Epithelial cell of proximal tubule (primary cell): ENCODE measurements at places on chromosomes 1 and 21. TPM values are rescaled to one million over a fixed set of nuclear protein-coding genes. Genes with fewer than 3 reads are reported as not detected.

The GJA5 gene
- total RNA-seq: 1.2 and 2.7 TPM in 2 replicates

The DNASE2B gene
- not detected in 2 replicates for total RNA-seq

The PLA2G2C gene
- not detected in 2 replicates for total RNA-seq

The MEF2D gene
- 10.6 and 10.7 TPM in 2 replicates for total RNA-seq

The PLCH2 gene
- total RNA-seq: 0.07 and 0.12 TPM in 2 replicates

The GBP3 gene
- total RNA-seq: 33.6 and 35.2 TPM in 2 replicates

The PTPN22 gene
- 0.07 TPM in 1 of 2 replicates, not detected in the other for total RNA-seq

The KCNJ9 gene
- total RNA-seq: not detected in 2 replicates

The KIF26B gene
- total RNA-seq: 2.8 and 2.9 TPM in 2 replicates

The ITLN2 gene
- not detected in 2 replicates for total RNA-seq

The TAGLN2 gene
- 584 and 1,256 TPM in 2 replicates for total RNA-seq

GRCh38 chr1:67815303-67816094 lies 17.8 kb downstream of the GNG12 start:
- no peak for DNase-seq

GRCh38 chr1:88780485-88780884 lies 96.4 kb downstream of the PKN2 start:
- no peak for DNase-seq

DNA sequence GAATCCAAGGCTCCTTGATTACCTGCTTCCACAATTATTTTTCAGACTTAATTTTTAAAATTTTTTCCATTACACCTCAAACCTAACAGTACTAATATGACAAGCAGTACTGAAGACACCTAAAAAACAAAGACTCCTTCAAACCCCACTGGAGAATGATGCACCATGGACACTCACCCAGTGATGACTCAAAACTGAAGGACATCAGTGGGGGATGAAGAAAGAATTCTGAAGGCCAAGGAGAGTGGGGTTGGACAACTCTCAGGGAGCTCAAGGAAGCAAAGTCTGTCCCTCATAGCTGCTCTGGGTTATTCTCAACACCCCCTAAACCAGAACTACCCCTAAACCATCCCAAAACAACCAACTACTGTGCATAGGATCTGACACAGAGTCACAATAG lies 2.4 kb upstream of the ARHGAP29 start:
- DNase-seq: no peak

GRCh38 chr1:33321178-33321577 lies 280 bp upstream of the A3GALT2 start:
- no peak for DNase-seq

DNA sequence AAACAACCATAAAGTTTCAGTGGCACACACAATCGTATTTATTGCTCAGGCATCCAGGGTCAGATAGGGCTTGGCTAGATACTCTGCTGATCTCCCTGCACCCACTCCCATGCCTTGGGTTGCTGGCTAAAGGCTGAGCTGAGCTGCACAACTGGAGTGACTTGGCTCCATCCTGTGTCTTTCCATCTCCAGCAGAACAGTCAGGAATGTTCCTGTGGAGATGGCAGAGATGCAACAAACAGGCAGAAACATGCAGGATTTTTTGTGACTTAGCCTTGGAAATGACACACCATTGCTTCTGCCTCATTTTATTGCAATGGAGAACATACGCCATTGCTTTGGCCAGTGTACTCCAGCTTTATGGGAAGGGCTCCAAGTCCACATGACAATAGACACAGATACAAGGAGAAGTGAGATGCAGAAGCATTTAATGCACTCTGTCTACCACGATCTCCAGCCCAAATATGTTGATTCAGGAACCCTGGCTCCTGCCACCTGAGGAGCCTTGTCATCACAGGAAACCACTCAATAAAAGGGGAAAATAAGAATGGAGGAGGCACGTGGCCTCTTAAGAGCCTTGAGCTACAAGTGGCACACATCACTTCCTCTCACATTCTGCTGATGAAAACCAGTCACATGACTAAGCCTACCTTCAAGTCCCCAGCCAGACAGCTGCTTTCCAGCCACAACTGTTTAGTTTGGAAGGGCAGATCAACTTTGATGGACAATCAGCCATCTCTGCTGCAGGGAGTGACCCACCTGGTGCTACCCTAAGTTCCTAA lies 10.1 kb upstream of the GUCA2B start:
- no peak for DNase-seq

- no peak for DNase-seq
Measured at GRCh38 chr1:226576601-226577000, 28.0 kb downstream of the STUM start.

GRCh38 chr1:154199563-154199879 lies 6.6 kb downstream of the CFAP141 start:
- no peak for DNase-seq

DNA sequence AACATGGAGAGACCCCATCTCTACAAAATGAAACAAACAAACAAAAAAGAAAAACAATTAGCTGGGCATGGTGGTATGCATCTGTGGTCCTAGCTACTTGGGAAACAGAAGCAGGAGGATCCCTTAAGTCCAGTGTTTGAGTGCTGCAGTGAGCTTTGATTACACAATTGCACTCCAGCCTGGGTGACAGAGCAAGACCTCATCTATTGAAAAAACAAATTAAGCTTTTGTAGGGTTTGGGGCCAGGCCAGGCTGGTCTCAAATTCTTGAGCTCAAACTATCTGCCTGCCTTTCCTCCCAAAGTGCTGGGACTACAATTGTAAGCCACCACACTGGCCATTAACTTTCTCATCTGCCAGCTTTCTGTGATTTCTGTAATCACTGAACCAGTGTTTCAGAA lies 27.2 kb downstream of the NIPAL3 start:
- DNase-seq: no peak

DNA sequence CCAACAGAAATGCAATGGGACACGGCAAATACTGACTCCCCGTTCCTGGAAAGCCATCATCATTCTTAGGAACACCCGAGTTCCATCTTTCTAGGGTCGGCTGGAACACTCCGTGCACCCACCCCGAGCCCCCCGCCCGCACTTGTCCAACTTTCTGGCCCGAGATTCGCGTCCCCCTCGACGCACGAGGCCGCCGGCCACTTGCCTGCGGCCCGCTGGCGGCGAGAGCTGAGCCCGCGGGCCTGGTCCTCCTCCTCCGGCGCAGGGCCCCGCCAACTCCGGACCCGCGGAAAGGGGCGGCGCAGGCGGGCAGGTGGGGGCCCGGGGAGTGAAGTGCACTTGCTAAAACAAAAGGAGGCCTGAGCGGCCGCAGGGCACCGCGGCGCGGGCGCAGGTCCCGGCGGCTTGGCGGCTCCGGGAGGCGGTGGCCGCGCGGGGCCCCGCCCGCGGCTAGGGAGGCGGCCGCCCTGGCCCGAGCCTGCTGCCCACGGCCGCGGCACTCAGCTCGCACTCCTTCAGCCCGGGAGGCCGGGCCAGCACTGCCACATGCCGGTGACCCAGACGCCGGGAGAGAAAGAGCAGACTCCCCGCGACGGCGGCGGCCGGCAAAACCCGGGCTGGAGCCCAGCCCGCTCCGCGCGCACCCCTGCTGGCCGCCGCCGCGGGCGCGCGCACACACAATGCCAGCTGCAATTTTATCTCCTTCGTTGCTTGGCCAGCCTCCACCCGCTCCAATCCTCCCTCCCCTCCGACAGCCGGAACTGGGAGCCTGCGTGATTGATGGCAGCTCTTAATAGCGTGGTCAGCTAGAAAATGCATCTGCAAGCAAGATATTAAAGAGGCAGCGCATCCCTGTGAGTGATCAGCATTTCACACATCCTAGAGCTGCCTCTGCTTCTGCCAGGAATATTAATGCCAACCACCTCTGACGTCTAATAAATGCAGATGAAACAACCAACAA lies 114.3 kb downstream of the RERE start:
- DNase-seq: no peak

DNA sequence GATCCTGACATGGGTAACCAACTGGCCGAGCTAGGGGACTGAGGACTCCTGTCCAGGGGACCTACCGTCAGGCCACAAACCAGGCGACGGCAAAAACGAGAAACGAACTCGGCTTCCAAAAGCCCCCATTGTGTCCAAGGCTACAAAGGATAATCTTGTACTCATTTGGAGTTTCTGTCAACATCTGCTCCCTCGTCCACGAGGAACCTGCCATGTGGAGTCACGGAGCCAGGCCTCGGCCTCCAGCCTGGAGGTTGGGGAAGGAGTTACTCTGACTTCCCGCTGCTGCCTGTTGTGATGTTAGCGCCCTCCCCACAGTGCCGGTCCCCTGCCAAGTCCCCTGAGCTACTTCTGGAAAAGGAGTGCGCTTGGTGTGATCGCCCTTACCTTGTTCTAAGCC lies 7.3 kb downstream of the KRTAP10-1 start:
- no peak for DNase-seq

GRCh38 chr1:19704247-19705113 lies 39.8 kb downstream of the HTR6 start:
- no peak for DNase-seq

DNA sequence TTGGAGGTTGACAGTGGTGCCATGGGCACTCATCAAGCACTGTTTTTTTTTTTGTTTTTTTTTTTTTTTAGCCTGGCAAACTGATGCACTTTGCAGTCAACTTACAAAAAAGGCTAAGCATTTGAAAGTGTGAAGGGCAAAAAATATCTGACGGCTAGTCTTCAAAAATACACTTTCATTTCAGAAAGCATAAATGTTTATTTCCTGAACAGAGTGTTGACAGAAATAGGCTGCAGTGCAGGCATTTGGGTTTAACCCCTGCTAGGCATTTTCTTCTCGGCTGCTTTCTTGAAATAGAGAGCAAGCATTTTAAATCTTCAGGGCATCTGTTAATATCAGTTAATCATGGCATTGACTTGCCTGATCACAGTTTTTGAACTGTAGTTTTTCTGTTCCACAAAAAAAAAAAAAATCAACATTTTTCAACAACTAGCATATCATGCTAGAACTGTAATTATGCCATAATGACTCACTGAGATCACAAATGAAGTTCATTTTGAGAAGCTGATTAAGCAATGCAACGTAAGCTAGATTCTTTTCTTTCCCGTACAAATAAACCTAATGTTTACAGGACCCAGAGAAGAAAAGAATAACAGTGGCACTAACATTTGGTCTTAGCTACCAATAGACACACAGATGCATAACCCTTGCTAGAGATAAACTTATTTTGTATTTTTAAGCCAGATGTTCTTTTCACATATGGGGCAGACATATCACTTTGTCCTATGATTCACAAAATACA lies 100.4 kb upstream of the USH2A start:
- DNase-seq: no peak

DNA sequence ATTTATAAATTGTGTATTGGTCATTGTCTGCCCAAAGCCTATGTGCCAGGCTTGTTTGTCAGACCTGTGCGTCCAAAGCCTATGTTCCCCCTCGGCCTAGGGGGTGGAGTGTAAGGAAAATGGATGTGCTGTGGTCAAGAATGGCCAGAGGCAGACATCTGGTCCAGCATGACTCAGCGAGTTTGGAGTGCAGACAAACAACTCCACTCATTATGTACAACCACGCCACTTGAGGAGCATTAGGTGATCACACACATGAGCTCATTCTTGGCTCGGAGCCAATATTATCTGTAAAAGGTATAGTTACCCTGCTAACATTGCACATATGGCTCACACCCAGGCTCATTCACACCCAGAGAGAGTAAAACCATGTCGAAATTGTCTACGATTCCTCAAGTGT lies 1047.6 kb upstream of the ADGRL4 start:
- peak; percentile 60 for DNase-seq

DNA sequence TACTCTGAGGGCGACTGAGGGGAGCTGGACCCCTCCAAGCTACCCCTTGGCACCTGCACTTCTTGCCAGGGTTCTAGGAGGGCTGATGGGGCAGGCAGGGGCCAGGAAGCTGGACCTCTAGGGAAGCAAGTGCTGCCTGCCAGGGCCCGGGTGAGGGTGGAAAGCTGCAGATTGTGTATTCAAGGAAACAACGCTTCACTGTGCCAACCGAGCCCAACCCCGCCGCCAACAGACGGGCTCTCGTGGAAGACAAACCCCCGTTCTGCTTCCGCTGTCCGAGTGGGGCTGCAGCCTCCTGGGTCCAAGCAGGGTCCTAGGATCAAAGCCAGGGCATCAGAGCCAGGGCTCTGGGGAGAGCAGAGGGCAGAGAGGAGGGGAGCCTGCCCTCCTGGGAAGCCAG lies 3.2 kb downstream of the EFHD2 start:
- DNase-seq: no peak

DNA sequence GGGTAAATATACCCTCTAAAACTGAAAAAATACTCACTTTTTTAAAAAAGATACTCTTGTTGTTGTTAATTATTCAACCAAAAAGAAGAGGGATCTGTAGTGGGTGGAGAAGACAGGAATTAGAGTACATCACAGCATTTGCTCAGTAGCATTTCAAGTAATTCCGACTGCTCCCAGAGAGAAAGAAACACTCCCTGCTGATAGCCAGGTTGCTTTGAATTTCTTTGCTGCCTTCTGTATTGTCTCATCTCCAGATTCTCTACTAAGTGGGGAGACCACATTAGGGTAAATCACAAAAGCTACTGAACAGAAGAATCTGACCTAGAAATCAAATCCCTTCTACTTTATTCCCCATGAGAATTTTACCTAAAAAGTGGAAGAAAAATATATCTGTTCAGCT lies 661.1 kb downstream of the BRINP3 start:
- no peak for DNase-seq

- DNase-seq: no peak
Measured at GRCh38 chr1:39687243-39687642, 4.0 kb downstream of the HPCAL4 start.

GRCh38 chr1:43373066-43373940 lies 5.5 kb upstream of the ELOVL1 start:
- no peak for DNase-seq

GRCh38 chr1:117275055-117275454 lies 64.3 kb upstream of the VTCN1 start:
- no peak for DNase-seq

GRCh38 chr1:229258031-229258756 lies 12.7 kb upstream of the RAB4A start:
- DNase-seq: no peak
